ENCODE measurements at places on chromosomes 4 and X.

DNA sequence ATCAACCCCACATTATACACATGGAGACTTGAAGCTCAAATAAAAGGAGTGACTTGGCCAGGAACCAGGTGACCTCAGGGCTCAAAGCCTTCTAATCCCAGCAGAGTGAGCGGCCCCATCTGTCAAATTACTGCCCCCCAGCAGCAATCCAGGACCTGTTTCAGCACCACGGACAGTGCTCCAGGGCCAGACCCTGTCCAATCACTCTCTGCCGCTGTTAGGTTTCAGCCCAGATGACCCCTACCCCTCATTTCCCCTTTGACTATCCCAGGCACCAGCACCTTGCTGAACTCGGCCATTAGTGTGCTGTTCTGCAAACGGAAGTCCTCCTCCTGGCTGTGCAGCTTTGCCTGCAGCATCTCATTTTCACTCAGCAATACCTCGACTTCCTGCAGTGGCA is 5.1 kb downstream of the GRIPAP1 start:
- no peak for DNase-seq

- no peak for DNase-seq
Measured at GRCh38 chrX:23525531-23525930, 141.8 kb upstream of the PRDX4 start.

GRCh38 chr4:78483811-78484210 is 67.8 kb upstream of the ANXA3 start:
- no peak for DNase-seq

- no peak for DNase-seq
Measured at GRCh38 chr4:56860781-56861180, 39.3 kb upstream of the SPINK2 start.

GRCh38 chr4:24249972-24250371 is 334.4 kb downstream of the DHX15 start:
- no peak for DNase-seq

DNA sequence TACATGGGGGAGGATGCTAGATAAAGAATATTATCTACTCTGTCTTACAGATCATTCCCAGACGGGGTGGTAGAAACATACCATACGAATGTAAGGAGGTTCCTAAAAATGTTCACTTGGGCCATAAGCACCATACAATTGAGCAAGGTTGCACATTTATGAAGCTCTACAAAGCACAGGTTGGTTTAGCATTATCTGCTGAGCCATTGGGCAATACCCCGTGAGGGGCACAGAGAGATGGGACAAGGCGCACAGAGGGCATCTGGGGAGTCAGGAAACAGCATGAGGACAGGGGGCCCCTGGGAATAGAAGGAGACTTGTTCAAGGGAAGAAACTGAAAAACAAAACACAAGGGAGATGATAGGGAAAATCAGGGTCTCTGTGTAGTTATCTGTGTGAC is 305.3 kb downstream of the TRIML1 start:
- no peak for DNase-seq

GRCh38 chrX:47422444-47422843 is 52.1 kb downstream of the ZNF157 start:
- DNase-seq: no peak

Measured in activated CD4-positive, alpha-beta T cell treated with anti-CD3 and anti-CD28 coated beads, Interleukin-2, amount 50 U/mL, for 48 hours (primary cell).